ENCODE measurements at places on chromosomes 7 and 10. TPM values are rescaled to one million over a fixed set of nuclear protein-coding genes. Genes with fewer than 3 reads are reported as not detected.
A peak's percentile ranks its signal among the peaks of the same experiment; 100 is the strongest.

Gene VAX1
- total RNA-seq = not detected

DNA sequence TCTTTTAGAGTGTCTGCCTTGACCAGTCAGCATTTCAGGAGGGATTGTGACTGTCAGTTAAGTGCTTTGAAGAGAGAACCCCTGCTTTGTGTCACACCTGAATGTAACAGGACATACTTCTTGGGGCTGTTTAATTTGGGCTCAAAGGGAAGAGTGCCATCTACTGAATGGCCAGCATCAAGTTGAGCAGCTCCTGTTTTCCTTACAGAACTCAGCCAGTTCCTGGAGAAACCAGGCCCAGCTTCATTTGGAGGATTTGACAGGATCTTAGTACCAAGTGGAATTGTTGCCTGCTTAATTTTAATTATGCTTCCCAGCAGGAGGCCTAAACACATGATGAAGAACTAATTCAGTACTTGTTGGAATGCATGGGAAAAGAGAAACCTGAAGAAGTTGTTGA is 8.3 kb downstream of the ADD3 start:
- no peaks in the 10 kb centered on the region for H3K27me3 ChIP-seq
- no peak overlapping the region for H3K27ac ChIP-seq
- H3K4me1 ChIP-seq = peaks cover 32% of the 10 kb centered on the region
- no peak for DNase-seq
- peaks cover 2% of the 10 kb centered on the region for H3K36me3 ChIP-seq

- no peak for DNase-seq
- no peak overlapping the region for H3K4me3 ChIP-seq
- peaks cover 2% of the 10 kb centered on the region for H3K4me1 ChIP-seq
- H3K36me3 ChIP-seq = no peaks in the 10 kb centered on the region
- H3K27ac ChIP-seq = no peak overlapping the region
These were observed 31.8 kb upstream of the RET start for GRCh38 chr10:43044961-43045621.

- peak overlapping the region; percentile 85 for H3K4me3 ChIP-seq
- DNase-seq = no peak
- peaks cover 2% of the 10 kb centered on the region for H3K36me3 ChIP-seq
- peak overlapping the region; percentile 89 for H3K27ac ChIP-seq
These were observed 885 bp upstream of the SYPL1 start for GRCh38 chr7:106112972-106113421.

All from progenitor cell of endocrine pancreas (in vitro differentiated cells).